ENCODE measurements at places on chromosomes 5 and 9.

DNA sequence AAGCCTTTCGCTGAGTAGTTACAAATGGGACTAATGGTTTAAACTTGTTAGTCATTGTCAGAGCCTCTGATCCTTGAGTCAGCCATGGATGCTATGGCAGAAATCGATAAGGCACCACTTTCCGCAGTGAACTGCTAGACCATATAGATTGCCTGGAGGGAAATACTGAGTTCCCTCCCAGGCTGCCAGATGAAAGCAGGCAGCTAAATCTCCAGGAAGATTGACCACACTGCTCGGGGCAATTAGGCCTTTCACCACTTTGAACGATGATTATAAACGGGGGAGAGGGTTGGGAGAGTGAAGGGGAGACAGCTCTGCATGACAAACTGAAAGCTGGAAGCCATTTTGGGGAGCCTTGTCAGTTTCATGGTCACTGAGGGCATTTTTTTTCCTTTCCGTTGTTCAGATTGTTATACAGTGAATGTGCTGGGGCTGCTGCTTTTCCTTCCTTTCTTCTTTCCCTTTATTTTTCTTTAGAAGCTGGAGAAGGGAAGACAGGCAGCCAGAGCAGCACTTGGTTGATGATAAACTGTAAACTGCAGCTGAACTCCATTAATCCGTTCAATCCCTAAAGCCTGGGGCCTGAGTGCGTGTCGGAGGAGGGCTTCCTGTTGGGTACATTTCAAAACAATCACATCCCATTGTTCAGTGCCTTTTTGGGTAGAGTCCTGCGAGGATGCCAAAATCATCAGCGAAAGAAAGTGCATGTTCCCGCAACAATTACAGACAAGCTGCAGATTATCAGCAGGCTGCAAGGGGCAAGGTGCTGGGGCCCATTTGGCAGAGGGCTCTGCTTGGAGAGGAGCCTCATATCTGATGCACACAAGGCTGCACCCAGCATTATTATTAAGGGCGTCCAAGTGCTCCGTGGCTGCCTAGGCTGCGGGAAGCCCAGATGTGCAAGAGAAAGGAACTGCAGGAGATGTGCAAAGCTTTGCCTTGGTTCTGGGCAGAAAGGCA, 308.4 kb downstream of the PSAT1 start:
- no peak for DNase-seq

DNA sequence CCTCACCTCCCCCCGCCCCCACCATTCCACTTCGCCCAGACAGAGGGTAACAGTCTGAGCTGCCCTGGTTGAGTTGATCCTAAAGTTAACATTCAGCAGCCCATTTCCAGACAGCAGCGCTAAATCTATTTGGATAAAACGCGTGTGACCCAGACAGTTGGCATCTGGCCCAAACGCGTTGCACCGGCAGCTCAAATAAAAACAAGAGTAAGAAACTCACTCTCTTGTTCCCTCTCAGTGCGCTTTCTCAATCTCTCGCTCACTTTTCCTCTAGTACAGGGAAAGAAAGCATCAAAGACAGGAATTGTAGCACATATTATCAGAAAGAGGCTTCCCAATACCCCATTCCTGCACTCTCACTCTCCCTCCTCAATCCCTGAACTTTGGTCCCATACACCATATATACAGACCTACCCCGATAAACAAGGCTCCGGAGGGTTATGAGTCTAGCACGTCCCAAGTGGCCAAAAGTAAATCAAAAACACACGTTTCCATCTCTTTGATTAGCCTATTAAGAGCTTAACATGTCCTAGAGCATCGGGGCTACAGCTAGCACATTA, 1.3 kb downstream of the ADAMTS6 start:
- peak; percentile 83 for DNase-seq

GRCh38 chr9:133484671-133485437, 6.0 kb upstream of the SLC2A6 start:
- no peak for DNase-seq

GRCh38 chr5:94239266-94239665, 379.1 kb downstream of the KIAA0825 start:
- DNase-seq = no peak

- peak; percentile 22 for DNase-seq
These were observed 97.7 kb upstream of the IER5L start for GRCh38 chr9:129275626-129276247.

GRCh38 chr5:93430118-93430517, 150.9 kb downstream of the NR2F1-AS1 start:
- no peak for DNase-seq

- DNase-seq = no peak
These were observed 54.3 kb downstream of the PSD2 start for GRCh38 chr5:139849942-139850341.

Data from sciatic nerve (tissue), 2 donors.